ENCODE measurements at places on chromosomes 4 and X. TPM values are rescaled to one million over a fixed set of nuclear protein-coding genes. Genes with fewer than 3 reads are reported as not detected.

- no peak for DNase-seq
These were observed 492.3 kb downstream of the CENPC start for GRCh38 chr4:67052814-67053675.

GRCh38 chr4:76441881-76442280 lies 6.9 kb downstream of the SHROOM3 start:
- no peak for DNase-seq

GRCh38 chr4:153248641-153249198 lies 44.5 kb downstream of the TRIM2 start:
- DNase-seq = no peak

DNA sequence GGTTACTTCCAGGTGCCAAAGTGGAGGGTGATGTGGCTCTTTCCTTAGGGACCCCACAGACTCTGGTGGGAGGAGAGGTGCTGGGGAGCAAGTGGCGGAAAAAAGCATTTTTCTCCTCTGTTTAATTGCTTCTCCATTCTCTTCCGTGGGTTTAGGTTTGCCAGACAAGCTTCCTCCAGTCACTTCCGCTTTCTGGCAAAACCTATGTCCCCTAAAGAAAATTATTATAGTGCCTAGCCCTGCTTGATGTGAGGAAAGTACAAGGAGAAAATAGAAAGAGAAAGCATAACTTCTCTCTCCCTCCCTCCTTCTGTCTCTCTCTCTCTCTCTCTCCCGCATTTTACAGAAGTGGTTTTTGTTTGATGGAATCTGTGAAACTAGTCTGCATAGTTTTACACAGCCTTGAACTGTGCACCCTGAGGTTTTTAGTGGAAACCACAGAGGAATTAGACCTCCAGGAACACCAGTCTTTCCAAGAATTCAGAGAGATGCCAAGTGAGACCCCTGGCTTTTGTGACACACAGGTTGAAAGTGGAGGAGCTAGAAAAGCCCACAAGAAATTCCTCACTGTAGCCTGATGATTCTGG lies 231.1 kb upstream of the ANXA3 start:
- no peak for DNase-seq

DNA sequence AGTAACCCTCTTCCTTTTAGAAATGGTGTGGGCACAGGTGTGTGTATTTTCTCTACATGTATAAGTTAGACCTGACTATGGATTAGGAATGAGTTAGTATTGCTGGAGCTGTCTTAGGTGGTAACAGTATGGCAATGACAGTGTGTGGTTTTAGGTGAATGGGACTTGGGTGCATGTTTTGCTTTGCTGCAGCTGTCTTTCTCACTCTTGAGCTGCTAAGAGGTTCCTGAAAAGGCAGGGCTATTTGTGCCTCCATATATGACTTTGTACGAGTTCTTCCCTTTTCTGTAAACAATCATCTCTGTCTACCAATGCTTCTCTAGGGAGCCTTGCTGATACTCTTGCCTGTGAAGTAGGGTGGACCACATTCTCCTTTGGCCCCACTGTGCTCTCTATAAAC lies 234.8 kb upstream of the HHIP start:
- no peak for DNase-seq

- DNase-seq = no peak
These were observed 45.4 kb downstream of the FGFRL1 start for GRCh38 chr4:1056671-1057402.

DNA sequence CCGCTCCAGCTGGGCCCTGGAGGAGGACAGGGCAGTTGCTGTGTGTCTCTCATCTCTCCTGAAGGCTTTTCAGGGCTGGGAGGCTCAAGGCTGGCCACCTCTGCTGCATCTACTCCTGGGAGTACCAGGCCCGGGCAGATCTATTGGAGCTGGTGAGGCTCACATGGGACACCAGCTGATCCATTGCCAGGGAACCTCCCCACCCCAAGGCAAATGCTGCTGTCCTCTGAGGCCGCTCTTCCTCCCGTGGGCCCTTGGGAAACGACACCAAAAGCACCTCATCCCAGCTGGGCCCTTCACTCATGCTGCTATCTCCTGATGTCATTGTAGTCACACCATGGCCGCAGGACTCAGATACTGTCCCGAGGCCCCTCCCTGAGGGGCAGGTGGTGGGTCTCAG lies 3.6 kb downstream of the UBL4A start:
- no peak for DNase-seq

- DNase-seq = no peak
These were observed 30.2 kb upstream of the NKX6-1 start for GRCh38 chr4:84529169-84529751.

DNA sequence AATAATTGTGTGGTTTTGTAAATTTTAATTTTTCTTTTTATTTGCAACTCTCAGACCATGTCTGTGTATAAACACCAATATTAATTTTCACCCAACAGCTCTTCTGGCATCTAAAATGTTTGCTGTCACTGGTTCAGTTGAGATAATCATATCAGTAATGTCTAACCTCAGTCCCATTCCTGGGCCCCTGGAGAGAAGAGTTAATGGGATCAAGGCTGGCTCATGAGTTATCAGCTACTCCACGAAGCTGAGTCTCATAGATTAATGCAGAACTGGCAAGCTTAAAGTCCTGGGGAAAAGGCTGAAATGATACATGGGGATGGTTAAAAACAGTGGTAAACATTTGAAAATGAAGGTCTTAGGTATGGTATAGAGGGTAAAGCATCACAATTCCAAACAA lies 28.4 kb upstream of the TSPAN5 start:
- DNase-seq = no peak

- DNase-seq = no peak
These were observed 6.0 kb downstream of the PALLD start for GRCh38 chr4:168502861-168503260.

DNA sequence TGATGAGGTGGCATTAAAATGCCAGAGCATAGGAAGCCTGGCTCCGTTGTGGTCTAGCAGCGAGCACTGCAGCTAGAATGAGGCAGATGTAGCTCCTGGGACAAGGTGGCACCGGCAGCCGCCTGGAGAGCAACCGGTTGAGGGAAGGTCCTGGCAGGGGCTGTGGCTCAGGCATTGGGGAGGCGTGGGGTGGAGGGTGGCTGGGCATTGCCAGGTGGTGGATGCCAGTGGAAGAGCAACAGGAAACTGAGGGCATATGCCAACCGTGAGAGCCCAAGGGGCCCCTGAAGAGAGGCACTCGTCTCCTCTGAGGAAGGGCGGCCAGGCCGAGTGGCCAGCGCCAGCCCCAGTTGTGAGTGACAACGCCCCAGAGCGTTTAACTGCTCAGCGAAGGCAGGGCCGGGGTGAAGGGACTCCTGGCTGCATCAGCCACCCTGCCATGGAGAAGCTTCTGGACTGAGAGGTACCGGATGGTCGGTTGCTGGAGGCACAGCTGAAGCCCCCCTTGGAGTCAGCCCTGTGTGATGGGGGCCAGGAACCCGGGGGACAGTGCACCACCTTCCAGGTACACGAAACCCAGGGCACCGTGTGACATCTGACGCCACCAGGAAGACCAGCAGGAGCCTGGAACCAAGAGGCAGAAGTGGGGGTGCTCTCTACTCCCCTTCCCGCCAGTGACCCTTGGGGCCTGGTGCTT lies 13.2 kb upstream of the PDE6B start:
- no peak for DNase-seq

DNA sequence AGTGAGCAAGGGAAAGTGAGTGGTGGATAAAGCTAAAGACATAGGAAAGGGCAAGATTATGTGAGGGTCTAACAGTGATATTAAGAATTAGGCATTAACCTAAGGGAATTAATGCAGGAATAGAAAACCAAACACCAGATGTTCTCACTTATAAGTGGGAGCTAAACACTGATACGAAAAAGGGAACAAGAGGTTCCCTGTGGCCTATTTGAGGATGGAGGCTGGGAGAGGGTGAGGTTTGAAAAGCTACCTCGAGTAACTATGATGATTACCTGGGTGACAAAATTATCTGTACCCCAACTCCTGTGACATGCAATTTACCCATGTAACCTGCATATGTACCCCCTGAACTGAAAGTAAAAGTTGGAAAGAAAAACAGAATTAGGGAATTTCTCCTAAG lies 79.0 kb downstream of the ANXA3 start:
- no peak for DNase-seq

DNA sequence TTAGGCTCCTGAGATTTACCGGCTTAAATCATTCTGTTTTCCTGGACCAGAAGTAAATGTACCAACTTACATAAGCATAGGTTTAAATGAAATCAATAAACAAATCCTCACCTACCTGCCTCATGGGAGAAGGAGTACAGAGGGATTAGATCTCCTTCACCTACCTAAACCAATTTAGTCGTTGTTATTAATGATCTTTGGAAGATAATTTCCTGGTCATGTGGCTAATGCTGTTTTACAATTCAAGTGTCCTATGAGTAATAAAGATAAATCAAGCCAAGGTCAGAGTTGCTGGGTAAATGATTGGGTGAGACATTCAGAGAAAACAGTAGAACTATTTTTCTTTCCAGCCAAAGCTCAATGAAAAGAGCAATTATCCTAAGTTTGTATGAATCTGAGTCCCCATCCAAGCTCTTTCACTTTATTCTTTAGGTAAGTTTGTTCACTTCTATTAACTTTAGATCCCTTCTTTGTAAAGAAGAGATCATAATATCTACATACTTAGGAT lies 423.0 kb upstream of the FAM241A start:
- no peak for DNase-seq

- no peak for DNase-seq
These were observed 333.3 kb downstream of the TRAM1L1 start for GRCh38 chr4:116752027-116752426.

DNA sequence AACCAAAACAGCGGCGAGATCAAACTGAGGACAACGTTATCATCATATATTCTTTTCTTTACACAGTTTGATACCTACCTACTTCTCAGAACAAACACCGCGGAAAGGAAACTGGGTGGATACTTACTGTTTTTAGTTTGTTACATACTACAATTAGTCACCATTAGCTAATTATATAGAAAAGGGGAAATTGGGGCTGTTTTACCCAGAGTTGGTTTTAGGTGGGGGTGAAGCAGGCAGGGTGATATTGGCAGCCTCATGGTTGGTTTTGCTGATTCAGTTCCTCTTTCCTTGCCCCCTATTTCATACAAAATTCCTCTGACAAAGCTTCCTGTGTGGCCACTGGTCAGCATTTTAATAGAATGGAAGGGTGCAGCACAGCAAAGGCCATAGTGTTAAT lies 77.8 kb downstream of the SORBS2 start:
- no peak for DNase-seq

- DNase-seq = no peak
These were observed 107.7 kb downstream of the FRMPD4 start for GRCh38 chrX:12245650-12246645.

- DNase-seq = no peak
These were observed 162.5 kb upstream of the CASK start for GRCh38 chrX:42085836-42086235.

DNA sequence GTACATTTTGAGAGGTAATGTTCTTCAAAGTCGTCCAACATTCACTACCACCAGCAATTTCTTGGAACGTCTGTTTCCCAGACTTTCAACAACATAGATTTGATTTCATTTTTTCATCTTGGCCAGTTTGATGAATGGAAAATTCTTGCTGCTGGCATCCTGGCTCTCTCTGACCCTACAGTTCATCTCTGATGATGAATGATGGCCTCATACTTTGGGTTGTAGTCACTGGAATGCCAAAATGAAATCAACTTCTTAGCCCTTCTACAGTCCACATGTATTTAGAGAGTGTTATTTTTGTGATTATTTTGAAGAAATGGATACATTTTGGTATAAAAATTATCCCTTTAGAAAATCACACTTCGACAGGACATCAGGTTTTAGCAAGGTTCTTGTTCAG lies 8.8 kb downstream of the CHST7 start:
- DNase-seq = no peak

- peak; percentile 83 for DNase-seq
These were observed 2.1 kb downstream of the LEF1 start for GRCh38 chr4:108166441-108167315.

DNA sequence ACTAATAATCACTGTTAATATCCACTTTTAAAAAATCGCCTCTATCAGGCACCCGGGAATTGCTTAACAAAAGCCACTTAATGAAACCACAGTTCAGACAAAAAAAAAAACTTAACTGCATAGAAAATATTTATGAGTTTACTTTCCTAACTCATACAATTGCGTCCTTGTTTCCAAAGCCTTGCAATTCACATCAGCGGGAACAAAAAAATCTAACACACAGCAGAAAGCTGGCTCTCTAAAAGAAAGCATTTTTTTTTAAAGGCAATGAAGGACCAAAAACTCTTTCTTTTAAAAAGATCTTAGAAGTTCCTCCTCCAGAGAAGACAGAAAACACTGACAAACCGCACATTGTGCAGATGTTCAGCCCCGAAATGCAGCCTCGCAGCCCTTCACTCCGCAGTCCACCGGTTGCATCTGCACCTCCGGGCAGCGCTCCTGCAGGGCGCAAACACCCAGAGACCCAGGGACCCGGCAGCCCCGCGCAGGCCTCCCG lies 812 bp downstream of the FAT1 start:
- peak; percentile 2 for DNase-seq

DNA sequence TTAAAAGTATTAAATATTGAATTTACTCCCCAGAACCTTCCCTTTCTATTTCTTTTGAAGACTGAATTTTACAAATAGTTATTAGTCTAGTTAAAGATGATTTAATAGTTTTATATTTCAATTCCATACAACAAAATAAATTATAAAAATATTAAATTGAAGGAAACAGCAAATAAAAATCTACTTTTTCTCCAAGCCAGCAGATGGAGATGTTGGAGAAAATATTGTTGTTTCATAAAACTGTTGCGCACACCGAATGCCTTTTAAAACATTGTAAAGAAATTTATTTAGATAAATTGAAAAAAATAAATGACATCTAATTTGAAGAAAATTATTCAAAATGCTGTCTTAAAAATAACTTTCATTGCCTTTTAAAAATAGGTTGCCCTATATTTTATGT lies 5.5 kb downstream of the GRIA2 start:
- DNase-seq = no peak

- no peak for DNase-seq
These were observed 161.4 kb downstream of the RAB28 start for GRCh38 chr4:13322681-13323101.

DNA sequence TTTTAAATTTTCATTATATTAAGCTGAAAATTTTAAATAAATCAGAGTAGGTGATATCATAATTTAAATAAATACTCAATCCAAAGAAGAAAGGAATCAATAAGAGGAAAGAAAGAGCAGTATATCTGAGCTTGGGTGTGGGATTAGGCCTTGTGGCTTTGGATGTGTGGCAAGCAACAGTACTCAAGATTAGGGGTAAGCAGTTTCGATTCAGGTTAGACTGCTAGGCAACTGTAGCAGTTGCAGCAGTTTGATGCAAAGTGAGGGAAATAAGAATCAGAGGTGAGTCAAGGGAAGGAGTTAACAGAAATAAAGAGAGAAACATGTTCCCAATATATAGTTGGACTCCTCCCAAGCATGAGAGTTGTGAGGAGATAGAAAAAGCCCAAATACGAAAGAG lies 599.6 kb upstream of the KLHL4 start:
- no peak for DNase-seq

The NRK gene
- not detected for total RNA-seq

The ZNF141 gene
- 27.7 TPM for total RNA-seq

The NIPAL1 gene
- 1.1 TPM for total RNA-seq

The GABRE gene
- total RNA-seq = not detected

The CENPI gene
- total RNA-seq = 17.5 TPM

The RAI2 gene
- total RNA-seq = 0.20 TPM
